ENCODE measurements at places on chromosomes 6 and 20. TPM values are rescaled to one million over a fixed set of nuclear protein-coding genes. Genes with fewer than 3 reads are reported as not detected.

Gene HSPA1L
- 1.8 TPM for total RNA-seq

Gene BIRC7
- total RNA-seq = not detected

DNA sequence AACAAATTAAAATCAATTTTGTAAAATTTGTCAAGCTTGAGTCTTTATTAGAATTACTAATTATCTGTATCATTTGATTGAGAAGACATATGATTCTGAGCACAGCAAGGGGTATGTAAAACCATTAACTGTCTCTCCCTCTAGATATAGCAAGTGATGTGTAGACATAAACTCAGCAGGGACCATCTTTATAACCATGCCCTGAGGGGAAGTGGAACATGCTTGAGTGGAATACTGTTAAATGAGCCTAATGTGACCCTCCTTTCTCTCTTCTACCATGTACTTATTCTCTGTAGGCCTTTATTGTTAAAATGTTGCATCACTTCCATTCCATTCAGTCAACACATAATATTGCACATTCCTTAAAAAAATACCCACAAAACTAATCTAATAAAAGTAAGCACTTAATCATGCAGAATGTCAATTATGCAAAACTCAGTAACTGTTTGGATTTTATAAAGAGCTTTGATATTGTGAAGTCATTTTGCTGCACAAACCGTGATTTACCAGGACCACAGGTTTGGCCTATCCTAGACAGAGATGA, 896.6 kb upstream of the MANEA start:
- no peak for DNase-seq

GRCh38 chr6:116159782-116160524, 34.0 kb upstream of the COL10A1 start:
- no peak for DNase-seq

DNA sequence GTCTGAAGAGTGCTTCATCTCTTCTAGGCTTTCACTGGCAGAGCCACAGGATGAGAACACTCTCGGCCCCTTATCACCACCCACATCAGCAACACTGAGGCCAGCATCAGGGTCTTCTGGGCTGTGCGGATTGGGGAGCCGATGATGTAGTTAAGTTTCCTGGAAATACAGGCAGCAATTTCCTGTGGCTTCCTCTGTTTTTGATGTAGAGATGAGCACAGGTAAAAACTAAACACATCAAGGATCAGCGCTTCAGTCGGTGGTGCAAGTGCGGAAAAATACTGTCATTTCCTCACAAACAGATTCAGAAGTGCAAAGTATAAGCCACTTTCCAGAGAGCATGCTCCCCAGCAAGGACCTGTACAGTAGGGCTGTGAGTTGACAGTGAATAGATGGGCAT, 62.6 kb downstream of the BACH2 start:
- peak; percentile 60 for DNase-seq

All from CD4-positive, alpha-beta T cell (primary cell).